Foreskin keratinocyte (primary cell): ENCODE measurements at places on chromosomes 2 and 18. TPM values are rescaled to one million over a fixed set of nuclear protein-coding genes. Genes with fewer than 3 reads are reported as not detected.

The ANKAR gene
- 1.3 and 1.5 TPM in 2 replicates for total RNA-seq

The CCBE1 gene
- 24.7 and 39.0 TPM in 2 replicates for total RNA-seq

The SCTR gene
- total RNA-seq: not detected in 2 replicates

The RND3 gene
- total RNA-seq: 60.8 and 61.3 TPM in 2 replicates

The MATN3 gene
- total RNA-seq: 2.2 and 4.3 TPM in 2 replicates

The GAL3ST2 gene
- total RNA-seq: not detected in 2 replicates

The MRPL19 gene
- total RNA-seq: 76.9 and 79.7 TPM in 2 replicates

The DNAJC5G gene
- not detected in 2 replicates for total RNA-seq

DNA sequence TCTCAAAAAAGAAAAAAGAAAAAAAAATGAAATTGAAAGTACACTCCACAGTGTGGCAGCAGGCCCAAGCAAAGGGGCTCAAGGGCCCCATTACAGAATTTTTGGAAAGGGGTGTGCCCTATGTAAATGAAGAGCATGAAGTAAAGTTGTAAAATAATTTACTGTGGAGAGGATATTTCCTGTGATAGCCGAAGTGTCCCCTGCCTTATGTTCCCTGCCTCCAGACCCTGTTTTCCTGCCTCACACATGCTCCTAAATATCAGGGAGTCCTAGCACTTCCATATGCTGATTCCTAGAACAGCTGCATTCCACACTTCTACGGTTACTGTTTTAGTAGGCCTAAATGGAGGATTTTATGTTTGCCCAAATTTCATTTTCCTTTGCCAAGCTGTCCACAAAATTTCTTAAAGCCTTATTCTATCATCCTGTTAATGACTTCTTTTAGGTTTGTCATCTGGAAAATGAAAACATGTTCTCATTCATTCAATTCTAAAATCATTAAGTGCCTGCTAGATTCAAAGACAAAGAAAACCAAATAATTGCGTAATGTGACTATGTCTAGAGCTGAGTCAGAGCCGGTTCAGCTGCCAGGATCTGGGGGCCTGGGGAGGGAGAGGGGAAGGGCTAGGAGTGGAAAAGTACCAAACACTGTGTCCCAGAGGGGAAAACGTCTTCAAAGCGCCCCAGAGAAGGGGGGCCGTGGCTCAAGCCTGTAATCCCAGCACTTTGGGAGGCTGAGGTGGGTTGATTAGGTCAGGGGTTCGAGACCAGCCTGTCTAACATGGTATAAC, 25.9 kb upstream of the IMPA2 start:
- DNase-seq: peak; percentile 78

GRCh38 chr2:240815761-240816583, 4.0 kb downstream of the KIF1A start:
- DNase-seq: no peak

DNA sequence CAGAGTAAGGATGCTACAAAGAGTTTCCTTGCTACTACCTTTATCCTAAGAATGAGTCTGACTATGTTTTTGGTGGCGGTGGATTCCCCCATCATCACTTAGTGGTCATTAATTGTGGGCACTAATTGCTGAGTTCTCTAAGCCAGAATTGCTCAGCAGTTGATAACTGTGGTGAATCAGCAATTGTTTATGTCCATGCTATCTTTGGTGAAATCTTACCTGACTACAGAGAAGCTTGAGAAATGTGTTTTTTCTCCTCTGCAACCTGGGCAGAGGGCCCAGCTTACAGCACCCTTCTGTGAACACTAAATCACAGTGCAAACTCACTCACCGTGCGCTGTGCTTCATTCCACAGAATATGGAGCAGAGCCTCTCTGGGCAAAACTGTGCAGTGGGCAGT, 683.6 kb downstream of the CNTNAP5 start:
- no peak for DNase-seq

GRCh38 chr2:147872967-147873366, 28.1 kb downstream of the ACVR2A start:
- no peak for DNase-seq

- no peak for DNase-seq
Observed at GRCh38 chr2:4866198-4866597, 826.0 kb upstream of the SOX11 start.

DNA sequence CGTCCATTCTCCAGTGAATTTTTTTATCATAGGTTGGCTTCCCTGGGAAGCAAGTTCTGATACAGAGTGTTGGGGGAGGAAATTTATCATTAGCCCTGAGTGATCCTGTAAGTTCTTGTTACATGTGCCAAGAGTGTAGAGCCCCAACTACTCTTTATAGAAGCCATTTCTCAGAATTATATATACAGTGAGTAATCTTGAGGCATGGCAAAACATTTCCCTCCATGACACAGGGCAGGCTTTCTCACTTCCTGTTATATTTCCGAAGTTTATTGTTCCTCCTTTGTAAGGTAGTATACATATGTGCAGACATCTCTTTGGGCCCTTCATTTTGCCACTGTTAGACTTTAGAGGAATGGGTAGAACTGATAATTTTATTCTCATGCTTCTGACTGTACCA, 484.7 kb upstream of the NRXN1 start:
- no peak for DNase-seq

GRCh38 chr2:149645391-149645790, 57.8 kb upstream of the MMADHC start:
- no peak for DNase-seq

DNA sequence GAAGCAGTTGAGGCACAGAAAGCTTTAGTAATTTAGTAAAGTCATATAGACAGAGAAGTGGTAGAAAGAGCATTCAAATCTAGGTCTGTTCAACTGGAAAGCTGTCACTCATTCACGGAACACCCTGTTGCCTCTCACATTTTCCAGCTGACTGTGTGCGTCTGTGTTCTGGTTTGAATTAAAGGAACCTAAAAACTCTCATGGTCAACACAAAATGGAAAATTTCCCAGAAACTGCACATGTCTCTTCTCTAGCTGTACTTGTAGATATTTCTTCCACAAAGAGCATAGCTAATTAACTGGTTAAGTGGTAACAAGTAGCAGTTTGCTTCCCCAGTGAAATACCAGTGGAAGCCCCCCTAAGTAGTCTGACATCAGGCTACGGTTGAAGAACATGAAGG, 390.8 kb downstream of the TGIF1 start:
- DNase-seq: no peak

DNA sequence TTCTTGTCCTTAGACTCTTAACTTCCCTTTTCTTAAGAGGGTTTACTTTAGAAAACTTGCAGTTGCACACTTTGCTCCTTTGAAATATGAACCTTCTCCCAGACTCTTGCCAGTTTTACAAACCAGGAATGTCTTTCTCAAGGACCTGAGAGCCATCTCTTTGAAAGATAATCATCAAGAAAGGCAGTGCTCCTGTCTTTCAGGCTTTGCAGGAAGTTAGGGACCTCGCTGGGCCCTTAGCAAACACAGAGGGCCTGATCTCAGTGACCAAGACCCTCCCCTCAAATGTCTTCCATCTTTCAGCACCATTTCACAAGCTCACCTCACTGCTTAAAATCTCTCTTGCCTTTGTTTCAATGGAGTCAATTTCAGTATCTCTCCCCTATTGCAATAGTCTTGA, 32.0 kb upstream of the NYAP2 start:
- DNase-seq: no peak

DNA sequence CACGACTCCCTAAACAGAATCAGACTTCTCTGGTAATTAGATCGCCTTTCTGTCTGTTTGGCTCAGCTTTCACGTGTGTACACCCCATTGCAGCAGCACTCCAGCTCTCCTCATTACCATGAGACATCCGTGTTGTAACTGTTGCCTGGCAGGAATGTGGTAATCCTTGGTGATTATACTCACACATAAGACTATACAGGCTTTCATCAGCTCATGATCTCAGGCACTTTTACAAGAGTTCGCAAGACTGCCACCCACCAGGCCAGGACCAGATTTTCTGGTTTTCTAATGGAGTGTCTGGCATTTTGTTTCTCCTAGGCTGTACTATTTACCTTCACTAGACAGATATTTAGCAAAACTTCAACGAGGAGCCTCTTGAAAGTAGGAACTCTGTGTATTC, 50.2 kb downstream of the ACVR1 start:
- peak; percentile 92 for DNase-seq

- DNase-seq: no peak
Observed at GRCh38 chr2:43899589-43899988, 60.8 kb downstream of the ABCG8 start.

DNA sequence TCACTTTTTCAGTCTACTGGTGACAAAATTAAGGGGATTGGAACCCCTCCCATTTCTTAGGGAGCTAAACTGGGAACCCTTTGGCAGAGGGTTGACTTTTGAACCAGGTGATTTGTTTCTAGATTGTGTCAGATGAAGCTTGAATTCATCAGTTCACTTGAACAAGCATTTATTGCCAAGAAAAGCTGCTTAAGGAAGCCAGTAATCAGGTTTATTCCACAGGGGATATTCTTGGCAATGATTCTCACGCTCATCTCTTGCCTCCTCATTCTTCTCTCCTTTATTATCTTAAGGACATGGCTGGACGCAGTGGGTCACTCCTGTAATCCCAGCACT, 101.0 kb downstream of the ALPK2 start:
- DNase-seq: no peak

GRCh38 chr2:189982780-189983394, 79.6 kb downstream of the MSTN start:
- DNase-seq: no peak

DNA sequence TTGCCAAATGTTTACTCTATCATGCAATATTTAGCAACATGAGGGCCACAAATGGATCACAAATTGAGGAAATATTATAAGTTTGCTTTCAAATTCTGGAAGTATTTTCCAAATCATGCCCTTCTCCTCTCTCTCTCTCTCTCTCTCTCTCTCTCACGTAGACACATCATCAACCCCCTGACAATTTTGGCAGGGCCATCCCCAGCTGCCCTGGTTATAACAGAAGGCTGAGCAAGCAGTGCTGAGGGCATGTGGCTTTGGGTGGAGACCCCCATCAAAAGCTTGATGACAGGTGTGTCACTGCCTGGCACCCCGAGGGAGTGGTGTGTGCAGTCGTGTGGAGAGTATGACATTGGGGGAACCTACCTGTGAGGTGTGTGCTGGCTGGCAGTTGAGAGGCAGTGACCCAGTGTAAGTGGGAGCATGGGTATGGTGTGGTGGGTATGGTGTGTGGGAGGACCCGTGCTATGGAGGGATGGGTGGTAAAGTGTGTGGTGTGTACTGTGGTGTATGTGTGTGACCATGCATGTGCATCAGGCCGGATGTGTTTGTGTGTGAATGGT, 224.5 kb downstream of the TTC32 start:
- DNase-seq: no peak

GRCh38 chr2:134918526-134919340, at the start of gene CCNT2:
Gene CCNT2 (plus strand): TSS chr2:134918822. CDS start chr2:134918855, 33 bp downstream.
- peak; percentile 97 for DNase-seq

- DNase-seq: no peak
Observed at GRCh38 chr18:36389027-36389426, 91.5 kb downstream of the FHOD3 start.

GRCh38 chr18:285817-286216, 18.0 kb upstream of the THOC1 start:
- no peak for DNase-seq

- DNase-seq: no peak
Observed at GRCh38 chr2:20346565-20347381, 3.9 kb downstream of the PUM2 start.

- DNase-seq: no peak
Observed at GRCh38 chr18:6414723-6415417, at the start of gene L3MBTL4. Gene L3MBTL4 (minus strand): TSS chr18:6414911. CDS start chr18:6311625, 103,286 bp downstream.

DNA sequence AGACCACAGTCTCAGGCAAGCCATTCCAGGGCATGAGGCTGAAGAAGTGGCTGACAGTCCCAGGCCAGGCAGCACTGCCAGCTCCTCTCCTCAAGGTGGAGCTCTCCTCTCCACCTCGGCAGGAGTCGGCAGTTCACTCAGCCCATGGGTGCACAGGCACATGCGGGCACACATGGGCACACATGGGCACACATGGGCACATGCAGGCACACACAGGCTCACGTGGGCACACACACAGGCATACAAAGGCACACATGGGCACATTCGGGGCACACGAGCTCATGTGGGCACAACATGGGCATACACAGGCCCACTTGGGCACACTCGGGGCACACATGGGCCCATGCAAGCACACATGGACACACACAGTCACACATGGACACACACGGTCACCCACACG, 65.3 kb upstream of the TAF1B start:
- no peak for DNase-seq
